ENCODE measurements at places on chromosomes 11 and 22.
A peak's percentile ranks its signal among the peaks of the same experiment; 100 is the strongest.

DNA sequence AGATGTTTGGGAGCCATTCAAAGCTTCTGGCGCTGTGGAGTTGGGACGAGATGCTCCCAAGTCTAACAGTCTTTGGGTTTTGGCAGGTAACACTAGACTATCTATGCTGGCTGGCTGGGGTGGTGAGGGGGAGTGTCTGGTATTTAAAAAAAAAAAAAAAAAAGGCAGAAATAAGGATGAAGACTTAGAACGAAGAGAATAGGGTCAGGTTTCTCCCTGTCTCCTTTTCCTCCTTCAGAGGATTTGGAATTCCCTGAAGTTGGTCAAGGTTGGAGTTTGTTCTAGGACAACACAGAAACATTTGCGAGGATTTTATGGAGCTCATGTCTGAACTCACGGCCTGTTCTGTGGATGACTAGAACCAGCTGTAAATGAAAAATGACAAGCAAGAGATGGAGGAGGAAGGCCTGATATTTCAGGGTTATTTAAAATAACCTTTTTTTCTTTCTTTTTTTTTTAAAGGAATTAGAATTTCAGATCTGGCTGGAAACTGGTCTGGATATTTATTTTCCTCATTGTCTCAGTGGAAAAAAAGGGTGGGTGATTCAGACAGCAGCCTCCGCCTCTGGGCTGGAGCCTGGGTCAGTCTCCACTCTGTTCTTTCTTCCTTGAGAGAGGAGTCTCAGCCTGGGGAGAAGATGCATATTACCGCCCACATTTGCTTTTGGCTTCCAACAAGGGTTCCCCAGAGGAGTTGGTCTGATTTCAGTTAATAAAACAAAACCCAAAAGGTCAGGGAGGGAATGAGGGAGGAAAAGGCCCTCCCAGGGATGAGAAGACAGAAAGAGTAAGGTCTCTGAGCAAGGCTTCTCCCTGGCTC lies 80.1 kb downstream of the USP35 start:
- DNase-seq, result no peak

GRCh38 chr11:69080257-69080995 lies 31.7 kb downstream of the TPCN2 start:
- DNase-seq, result no peak

GRCh38 chr11:80462211-80462610 lies 1021.4 kb upstream of the TENM4 start:
- DNase-seq, result no peak

GRCh38 chr11:18012122-18012905 lies 533 bp downstream of the SERGEF start:
- peak; percentile 45 for DNase-seq

DNA sequence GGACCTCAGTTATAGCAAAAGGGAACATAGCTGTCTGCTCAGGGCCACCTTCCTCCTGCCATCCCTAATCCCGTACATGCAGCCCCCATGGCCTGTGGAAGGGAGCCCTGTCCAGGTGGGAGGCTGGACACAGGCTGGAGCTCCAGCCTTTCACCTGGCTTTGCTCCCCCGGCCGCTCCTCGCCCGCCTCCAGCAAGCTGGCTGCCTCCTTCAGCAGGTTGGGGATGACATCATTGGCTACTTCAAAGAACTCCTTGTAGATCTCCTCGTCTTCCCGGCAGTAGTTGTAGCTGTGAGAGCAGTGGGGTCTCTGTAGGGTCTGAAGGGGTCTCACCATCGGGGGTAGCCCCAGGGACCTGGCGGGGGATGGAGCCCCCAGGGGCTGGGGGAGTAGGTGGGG lies 2.5 kb upstream of the MAP4K2 start:
- no peak for DNase-seq

DNA sequence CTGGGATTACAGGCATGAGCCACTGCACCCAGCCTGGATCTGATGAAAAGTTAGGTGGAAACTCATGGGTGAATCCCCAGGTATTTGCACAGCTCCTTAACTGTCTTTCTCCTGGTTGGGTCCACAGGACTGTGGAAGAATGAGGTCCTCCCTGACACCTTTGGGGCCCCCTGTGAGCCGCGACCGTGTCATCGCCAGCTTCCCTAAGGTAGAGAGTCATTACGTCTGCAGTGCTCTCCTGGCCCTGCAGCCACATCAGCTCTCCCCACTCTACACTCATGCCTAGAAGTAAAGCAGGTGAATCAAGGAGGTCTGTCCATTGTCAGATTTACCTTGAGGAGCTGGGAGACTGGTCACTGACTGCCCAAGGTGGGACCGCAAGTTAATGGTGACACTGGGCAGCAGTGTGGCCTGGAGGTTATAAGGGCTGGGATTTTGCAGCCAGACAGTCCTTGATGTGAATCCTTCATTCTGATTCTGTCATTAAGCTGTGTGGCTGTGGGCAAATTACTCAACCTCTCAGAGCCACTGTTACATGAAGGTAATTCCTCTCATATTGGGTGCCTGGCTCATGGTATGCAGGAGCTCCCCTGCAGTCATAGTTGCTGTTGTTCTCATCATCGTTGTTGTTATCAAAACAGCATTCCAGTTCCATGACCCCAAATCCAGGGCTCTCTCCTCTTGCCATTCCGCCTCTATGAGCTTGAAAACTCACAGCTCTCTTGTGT lies 1.4 kb downstream of the RAB36 start:
- DNase-seq, result no peak

GRCh38 chr11:48124880-48125279 lies 91.7 kb upstream of the OR4B1 start:
- DNase-seq, result no peak

DNA sequence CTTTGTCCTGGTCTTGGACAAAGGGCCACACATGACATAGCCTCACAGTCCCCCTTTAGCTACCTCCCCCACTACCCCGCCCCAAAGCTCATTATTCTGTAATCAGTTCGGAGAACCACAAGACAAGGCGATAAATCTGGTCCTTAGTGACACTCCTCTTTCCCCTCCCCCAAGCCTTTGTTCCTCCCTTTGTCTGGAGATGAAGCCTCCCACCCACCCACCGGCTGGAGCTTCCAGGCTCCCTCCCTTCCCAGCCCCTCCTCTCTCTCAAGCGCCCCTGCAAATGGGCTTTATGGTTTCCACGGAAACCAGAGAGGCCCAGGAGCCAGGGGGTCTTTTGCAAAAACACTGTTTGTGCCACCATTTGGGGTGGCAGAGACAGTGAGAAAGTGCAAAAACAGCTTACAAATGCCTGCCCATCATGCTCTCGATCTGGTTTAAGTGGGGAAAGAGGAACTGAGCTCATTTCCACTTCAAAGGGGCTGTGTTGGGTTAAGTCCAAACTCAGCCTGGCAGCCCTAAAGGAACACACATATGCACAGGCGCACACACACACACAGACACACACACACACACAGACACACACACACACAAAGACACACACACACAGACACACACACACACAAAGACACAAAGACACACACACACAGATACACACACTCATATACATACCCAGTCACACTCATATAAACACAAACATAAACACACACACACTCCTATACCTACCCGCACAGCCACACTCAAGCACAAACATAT lies 23.5 kb downstream of the APLNR start:
- no peak for DNase-seq

DNA sequence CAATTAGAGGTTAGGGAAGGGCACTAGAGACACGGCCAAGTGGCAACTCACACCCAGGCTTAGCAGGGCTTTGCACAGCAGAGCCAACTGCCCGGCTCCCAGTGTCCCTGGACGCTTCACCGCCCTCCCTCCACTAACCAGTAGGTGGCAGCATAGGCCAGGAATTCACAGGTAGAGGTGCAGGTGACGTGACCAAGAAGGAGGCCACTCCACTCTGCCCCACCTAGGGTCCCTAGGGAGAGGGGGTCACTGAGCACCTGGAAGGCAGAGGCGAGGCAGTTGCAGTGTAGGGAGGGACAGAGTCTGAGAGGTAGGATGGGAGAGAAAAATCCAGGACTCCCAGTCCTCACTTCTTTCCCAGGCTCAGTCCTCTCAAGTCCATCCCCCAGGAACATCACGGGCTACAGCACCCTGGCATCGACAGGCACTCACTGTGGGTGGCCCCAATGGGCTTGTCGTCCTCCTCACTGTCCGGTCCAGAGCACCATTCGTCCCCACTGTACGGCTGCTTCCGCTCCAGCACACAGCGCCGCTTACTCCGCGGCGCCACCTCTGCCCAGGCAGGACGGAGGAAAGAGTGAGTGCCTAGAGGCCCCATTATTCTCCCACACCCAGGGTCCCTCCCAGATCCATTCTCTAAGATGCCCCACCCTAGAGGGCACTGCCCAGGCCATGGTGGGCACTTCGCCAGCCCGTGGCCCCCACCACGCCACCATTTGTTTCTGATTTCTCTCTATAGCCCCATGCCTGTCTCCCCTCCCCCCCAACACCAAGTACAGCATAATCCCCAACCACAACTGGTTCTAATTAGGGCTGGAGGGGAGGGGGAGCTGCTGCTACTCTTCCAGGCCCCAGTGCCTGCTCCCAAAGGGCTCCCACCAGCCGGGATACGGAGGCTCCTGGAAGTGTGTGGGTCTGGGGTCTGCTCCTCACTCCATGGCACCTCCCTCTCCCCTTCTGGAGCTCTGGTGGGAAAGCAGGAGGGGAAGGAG lies 18.4 kb downstream of the BCL9L start:
- peak; percentile 73 for DNase-seq

All from HepG2 (cell line).